ENCODE measurements at places on chromosomes 7 and 10.

DNA sequence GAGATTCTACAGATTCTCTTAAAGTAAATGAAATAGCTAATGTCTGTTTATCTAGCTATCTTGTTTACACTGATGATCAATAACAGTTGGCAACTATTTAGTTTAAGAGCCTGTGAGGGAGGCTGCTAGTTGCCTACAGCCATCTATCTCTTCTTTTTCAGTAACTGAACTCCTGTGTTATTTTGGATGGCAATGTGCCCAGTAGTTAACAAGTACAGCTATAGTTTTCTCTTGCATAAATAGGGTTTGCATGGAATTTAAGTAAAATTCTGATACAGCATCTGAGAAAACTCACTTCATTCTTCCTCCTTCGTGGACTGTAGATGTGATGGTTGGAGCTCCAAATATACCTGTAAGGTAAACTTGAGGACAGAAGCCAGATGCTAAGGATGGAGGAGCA is 219.5 kb upstream of the POT1 start:
- DNase-seq = no peak

DNA sequence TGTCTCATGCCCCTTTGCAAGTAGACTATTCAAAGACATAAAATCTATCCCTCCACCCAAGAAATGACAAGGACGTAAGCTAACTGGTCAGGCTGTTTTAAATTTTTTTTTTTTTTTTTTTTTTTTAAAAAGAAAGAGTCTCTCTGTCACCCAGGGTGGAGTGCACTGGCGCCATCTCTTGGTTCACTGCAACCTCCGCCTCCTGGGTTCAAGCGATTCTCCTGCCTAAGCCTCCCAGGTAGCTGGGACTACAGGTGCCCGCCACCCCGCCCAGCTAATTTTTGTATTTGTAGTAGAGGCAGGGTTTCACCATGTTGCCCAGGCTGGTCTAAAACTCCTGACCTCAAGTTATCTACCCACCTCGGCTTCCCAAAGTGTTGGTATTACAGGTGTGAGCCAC is 11.2 kb downstream of the TRA2A start:
- no peak for DNase-seq

DNA sequence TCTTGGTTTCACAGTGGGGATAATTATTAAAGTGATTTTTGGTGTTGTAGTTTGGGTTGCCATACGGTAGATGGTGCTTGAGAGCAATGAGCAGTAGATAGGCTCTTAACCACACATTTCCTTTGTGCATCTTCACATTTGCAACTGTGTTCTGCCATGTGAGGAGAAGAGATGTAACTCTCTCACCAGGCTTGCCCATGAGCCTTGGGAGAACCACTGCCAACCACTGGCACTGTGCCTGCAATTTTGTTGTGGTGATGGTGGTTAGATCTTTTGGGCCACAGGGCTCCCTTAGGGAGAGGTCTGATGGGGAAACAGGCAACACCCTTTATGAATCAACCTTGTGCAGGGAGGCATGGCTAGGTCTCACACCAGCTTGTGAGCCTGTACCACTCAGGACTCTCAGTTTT is 204.3 kb downstream of the CCDC7 start:
- no peak for DNase-seq

- no peak for DNase-seq
Measured at GRCh38 chr10:45660876-45661411, 11.6 kb downstream of the ZFAND4 start.

- no peak for DNase-seq
Measured at GRCh38 chr7:28813243-28813962, 144.7 kb downstream of the TRIL start.

DNA sequence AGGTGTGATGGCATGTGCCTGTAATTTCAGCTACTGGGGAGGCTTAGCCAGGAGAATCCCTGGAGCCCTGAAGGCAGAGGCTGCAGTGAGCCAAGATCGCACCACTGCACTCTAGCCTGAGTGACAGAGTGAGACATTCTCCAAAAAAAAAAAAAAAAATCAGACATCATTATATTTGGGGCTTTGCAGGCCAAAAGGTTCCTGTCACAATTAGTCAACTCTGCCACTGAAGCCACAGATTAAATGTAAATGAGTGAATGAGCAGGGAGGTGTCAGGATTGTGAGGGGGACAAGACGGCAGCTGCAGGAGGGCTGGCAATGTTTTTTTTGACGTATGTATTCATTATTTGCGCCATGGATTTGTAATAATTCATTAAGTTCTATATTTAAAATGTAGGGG is 3.3 kb downstream of the ZNF33B start:
- DNase-seq = no peak

GRCh38 chr7:159130199-159130775 is 14.4 kb downstream of the VIPR2 start:
- no peak for DNase-seq

DNA sequence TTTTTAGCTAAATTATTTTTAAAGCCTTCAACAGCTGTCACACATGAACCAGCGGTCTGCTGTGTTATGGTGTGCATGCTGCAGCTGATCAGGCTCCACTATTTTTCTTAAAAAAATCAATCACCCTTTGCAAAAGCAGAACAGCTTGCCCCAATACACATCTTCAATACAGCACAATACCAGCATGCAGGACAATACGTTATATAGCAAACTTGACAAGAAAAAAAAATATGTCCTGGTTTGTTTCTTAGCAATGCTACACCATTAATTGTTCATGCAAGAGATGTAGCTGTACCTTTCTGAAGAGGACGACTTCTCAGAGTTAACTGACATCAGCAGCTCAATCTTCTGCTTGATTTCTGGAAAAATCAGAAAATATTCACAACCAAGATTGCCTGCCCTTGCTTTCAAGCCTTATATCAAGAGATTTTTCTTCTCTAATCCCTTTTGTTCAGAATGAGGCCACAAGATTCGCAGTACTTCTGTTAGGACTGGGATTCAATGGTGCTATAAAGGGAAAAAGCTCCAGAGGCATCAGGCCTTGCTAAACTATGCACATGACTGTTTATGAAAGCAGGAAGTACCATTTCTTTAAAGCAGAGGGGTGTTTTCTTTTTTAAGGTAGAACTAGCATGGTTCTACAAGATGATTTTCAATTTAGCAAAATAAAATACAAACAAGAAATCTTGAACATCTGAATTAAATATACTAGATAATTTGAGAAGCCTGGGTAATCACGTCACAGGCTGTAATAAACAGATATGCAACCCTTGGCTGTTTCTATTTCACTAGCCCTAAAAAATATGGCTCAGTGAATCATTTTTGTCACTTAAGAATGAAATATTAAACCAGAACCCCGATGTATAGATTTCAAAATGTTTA is 120.0 kb downstream of the SRPK2 start:
- DNase-seq = no peak

- no peak for DNase-seq
Measured at GRCh38 chr10:69402386-69402785, 14.3 kb downstream of the TACR2 start.

GRCh38 chr10:100146875-100147650 is 38.8 kb downstream of the ERLIN1 start:
- DNase-seq = no peak

DNA sequence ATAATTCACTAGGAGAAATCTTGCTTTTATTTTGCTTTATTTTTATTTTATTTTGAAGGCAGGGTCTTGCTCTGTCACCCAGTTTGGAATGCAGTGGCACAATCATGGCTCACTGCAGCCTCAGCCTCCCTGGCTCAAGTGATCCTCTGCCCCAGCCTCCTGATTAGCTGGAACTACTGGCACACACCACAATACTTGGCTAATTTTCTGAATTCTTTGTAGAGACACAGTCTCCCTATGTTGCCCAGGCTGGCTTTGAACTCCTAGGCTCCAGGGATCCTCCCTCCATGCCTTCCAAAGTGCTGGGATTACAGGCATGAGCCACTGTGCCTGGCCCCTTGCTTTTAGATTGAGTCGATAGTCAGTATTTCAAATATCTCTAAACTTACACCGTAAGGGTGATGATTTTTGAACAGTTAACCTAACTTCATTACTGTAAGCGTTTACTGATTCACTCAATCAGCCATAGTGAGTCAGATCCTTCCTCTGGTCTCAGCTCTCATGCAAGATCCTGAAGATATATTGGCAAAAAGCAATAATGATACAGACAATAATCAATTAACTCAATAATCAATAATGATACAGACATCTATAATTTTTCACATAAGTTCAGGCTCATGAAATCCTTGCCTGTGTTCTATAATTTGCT is 239.5 kb downstream of the KIAA1217 start:
- DNase-seq = no peak

DNA sequence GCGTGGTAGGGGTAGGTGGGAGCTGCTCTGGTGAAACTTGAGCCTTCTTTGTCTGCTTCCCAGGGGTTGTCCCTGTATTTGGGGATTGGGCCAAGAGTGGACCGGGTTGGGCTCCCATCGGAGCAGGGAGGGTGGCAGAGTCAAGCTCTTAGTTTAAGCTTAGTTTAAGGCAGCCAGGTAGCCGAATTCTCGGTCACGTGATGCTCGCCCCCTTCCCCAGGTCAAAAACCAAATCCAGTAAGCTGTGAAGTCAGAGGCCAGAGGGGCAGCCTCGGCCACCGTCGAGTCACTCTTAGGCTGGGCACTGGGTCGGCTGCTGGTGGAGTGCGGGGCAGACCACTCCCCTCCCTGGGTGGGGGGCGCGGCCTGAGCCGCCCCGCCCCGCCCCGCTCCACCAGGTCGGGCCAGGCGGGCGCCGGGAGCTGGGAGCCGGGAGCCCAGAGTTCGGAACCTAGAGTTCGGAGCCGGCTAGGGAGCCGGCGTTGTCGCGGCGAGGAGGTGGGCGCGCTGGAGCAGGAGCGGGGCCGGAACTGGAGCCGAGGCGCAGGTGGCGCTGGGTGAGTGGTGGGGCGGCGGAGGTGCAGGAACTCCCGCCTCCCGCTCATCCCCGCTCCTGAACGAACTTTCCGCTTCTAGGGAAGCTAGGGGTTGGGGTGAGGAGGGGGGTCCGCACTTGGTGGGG is 2.8 kb upstream of the LZTS2 start:
- DNase-seq = no peak

DNA sequence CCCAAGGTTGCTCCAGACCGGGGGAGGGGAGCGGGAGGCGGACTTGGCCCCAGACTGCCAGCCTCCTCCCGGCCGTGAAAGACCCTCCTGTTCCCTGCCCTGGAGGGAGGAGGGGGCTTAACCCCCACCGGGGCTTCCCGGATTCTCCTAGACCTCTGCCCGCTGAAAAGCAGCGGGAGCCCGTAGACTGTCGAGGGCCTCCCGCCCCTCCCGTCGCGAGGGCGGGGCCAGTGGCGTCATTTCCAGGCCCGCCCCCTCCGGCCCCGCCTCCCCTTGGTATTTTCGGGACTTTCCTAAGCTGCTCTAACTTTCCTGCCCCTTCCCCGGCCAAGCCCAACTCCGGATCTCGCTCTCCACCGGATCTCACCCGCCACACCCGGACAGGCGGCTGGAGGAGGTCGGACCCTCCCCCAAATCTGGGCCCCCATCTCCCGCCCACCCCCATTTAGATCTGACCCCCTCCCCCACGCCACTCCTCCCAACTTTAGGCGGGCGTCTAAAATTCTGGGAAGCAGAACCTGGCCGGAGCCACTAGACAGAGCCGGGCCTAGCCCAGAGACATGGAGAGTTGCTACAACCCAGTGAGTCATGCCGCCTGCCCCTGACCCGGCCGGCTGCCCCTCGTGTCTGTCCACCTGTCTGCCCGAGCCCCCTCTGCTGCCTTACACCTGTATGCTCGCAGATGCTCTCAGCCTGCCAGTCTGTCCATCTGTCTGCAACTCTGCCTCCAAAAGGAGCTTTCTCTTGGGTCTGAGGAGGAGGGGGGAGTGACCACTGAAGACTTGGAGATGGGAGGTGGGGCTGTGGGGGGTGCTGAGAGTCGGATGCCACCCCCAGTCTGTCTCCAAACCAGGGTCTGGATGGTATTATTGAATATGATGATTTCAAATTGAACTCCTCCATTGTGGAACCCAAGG is at the start of gene NFKB2:
Gene NFKB2, plus strand, starts transcription at position 306 of the 917 bp plus-strand sequence. Its CDS starts 255 bp downstream, at position 561.
- DNase-seq = peak; percentile 92

DNA sequence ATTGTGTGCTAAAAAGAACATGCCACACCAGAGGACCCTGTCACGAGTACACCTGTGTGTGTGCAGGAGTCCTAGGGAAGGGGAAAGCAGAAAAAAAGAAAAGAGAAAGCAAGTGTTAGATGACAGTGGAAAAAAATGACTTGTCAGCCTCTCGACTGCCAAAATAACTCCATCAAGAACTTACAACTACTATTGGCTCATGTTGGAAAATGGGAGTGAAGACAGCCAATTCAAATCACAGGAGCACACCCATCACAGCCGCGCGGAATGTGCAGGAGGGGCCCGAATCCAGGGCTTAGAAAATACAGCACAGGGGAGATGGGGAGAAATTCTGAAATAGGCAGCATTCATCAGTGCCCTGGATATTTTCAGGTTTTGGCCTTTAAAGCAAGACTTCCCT is 38.1 kb upstream of the FOXI2 start:
- DNase-seq = no peak

- DNase-seq = no peak
Measured at GRCh38 chr7:29953726-29954347, 35.8 kb downstream of the SCRN1 start.

DNA sequence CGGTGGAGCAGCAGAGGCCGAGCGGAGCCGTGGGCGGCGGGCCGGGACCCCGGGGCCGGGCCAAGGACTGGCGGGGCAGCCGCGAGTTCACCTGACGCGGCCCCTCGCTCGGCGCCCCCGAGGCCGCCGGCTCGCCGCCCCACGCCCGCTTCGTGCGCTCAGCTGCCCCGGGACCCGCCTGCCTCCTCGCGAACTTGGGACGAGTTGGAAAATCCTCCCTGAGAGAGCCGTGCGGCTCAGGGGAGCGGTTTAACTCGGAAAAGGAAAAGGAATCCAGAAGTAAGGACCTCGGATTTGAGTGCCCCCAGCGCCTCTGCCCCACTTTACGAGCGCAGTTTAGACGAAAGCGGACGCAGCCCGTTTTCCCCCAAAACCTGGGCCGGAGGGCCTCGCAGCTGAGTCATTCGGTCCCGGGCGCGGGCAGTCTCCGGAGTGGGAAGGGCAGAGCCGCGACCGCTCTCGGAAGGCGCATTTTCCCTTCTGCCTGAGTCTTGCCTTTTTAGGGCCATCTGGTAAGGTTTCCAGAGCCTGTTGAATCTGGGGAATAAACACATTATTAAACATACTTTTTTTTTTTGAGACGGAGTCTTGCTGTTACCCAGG is 744 bp downstream of the CREM start:
- DNase-seq = peak; percentile 46

DNA sequence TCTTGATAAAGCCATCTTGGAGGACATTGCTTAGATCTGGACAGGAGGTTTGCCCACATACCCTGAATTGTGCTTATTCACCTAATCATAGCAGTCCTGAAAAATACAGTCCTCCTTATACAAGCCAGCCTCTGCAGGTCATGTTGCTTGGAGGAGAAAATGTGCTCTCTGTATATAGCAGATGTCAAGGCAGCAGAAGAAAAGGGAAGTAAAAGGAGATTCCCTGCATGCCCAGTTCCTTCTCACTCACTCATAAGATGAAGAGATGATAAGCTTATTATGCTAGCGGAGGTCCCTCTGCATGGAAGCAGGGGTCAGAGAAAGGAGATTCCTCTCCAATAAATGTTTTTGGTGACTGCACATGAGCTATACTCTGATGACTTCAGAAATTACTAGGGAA is 458.8 kb upstream of the ZMIZ1 start:
- no peak for DNase-seq

GRCh38 chr7:34622182-34622581 is 35.8 kb upstream of the NPSR1 start:
- no peak for DNase-seq
